ENCODE measurements at places on chromosomes 16 and 17. TPM values are rescaled to one million over a fixed set of nuclear protein-coding genes. Genes with fewer than 3 reads are reported as not detected.

- no peak for DNase-seq
Measured at GRCh38 chr17:78151514-78152008, 5.4 kb downstream of the C17orf99 start.

GRCh38 chr16:50681021-50681885 is at the start of gene SNX20:
TSS of gene SNX20 (minus strand) at chr16:50681312. CDS start at chr16:50677526, 3,786 bp downstream.
- DNase-seq: no peak

Gene CSF3
- 23.3 TPM for total RNA-seq

GRCh38 chr17:59361386-59361785 is 29.9 kb downstream of the YPEL2 start:
- no peak for DNase-seq

Gene RGS9
- total RNA-seq: 18.9 TPM

Gene HP
- total RNA-seq: not detected

DNA sequence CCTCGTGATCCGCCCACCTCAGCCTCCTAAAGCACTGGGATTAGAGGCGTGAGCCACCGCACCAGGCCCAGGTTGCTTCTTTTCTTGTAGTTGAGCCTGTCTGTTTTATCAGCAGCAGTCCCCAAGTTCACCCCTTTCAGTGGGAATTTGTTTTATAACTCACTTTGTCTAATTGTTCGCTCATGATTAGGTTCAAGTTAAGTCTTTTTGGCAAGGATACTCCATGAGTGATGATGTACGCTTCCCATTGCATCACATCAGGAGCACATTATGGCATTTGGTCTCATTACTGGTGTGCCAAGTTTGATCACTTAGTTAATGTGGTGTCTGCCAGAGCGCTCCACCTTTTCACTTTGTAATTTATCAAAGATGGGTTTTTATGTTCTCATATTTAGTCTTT is 14.4 kb upstream of the GJD3 start:
- DNase-seq: no peak
